ENCODE measurements at places on chromosomes 3 and 15.

GRCh38 chr3:74636981-74637380 lies 22.5 kb upstream of the CNTN3 start:
- no peak for DNase-seq

GRCh38 chr3:16788440-16789056 lies 96.2 kb upstream of the PLCL2 start:
- DNase-seq: no peak

DNA sequence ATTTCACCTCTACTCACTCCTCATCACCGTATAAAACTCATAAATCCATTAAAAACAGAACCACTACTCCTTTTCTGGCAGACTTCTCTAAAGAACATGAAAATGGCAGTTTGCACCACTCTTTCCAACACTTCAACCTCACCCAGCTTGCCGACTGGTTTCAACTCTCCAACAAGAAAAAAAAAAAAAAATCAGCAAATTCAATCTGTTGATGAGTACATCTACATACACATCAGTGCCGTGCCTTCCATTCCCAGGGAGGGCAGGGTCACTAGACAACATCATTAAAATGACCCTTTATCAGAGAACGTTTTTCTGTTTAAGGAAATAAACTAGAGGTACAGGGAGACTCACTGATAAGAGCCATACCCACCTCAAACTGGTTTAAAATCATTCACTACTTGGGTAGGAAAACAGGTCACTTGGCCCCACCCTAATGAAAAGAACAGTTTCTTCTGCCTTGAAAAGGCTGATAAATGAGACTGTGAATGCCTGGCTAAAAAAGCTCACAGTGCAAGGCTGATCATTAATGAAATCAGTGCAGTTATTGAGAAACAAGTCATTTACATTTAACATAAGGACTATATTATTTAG lies 6.0 kb downstream of the ANXA2 start:
- no peak for DNase-seq

DNA sequence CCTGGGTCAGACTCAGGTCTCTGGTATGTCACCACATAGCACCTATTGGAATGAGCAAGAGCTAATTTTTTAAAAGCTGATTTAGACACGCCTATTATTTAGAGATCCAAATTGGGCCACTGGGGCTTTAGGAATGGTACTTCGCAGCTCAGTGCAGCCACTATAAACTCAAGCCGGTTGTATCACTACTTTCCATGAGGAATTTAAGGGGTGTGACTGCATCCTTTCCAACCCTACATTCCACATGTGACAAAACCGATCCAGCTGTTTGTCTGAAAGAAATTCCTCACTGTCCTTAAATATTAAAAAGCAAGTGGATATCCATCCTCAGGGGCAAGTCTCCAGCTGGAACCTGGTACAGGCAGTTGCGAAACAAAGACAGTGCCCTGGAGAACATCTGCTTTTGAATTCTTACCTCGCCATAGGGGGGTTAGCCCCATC lies 12.8 kb downstream of the VGLL3 start:
- no peak for DNase-seq

- DNase-seq: no peak
These were observed 35.1 kb upstream of the SNTN start for GRCh38 chr3:63617391-63617790.

DNA sequence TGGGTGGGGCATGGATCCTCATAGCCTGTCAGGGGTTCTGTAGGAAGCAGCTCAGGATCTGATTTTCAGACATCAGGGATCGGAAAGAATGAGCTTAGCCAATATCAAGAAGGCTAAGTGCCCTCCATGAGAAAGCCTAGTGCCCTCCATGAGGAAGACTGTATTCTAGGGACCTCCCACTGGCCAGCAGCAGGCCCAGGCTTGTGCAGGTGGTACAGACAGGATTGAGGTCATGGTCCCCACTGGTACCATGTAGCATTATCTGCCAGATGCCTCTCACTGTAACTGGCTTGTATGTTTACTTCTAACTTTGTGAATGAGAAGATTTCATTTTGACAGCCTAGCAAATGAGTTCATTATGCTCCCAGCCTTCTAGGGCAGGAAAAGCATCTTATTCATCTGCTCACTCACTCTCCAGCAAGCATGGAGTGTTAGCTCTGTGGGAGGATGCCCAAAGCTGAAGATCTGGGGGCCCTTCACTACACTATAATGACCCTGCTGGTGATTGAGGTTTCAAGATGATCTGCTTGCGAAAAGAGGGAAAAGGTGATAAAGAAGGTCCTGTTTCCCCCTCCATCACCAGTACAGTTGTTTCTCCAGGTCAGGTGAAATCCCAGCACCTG lies 7.5 kb downstream of the EPHB1 start:
- DNase-seq: no peak

- DNase-seq: no peak
These were observed 32.0 kb downstream of the MAP4 start for GRCh38 chr3:47984075-47984728.

- no peak for DNase-seq
These were observed 36.5 kb downstream of the PLXNA1 start for GRCh38 chr3:127019449-127019848.
